ENCODE measurements at places on chromosomes 1 and 21.

DNA sequence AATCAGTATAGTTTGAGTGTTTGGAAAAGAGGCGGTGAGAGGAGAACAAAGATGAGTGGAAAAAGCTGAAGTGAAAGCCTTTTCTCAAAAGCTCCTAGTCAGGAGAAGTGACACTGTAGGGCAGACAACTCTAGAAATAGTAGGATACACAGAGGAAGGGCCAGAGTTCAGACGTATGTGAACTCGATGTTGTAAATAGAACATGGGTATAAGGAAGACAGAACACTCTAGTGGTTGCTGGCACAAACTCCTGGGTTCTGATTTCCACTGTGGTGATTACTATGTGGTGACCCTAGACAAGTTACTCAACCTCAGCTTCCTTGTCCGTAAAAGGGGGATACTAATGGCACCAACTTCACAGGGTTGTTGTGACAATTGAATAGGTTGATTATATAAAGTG lies 30.2 kb upstream of the MGST3 start:
- no peak for DNase-seq

GRCh38 chr1:244653439-244654107 lies 647 bp downstream of the DESI2 start:
- peak; percentile 20 for DNase-seq

DNA sequence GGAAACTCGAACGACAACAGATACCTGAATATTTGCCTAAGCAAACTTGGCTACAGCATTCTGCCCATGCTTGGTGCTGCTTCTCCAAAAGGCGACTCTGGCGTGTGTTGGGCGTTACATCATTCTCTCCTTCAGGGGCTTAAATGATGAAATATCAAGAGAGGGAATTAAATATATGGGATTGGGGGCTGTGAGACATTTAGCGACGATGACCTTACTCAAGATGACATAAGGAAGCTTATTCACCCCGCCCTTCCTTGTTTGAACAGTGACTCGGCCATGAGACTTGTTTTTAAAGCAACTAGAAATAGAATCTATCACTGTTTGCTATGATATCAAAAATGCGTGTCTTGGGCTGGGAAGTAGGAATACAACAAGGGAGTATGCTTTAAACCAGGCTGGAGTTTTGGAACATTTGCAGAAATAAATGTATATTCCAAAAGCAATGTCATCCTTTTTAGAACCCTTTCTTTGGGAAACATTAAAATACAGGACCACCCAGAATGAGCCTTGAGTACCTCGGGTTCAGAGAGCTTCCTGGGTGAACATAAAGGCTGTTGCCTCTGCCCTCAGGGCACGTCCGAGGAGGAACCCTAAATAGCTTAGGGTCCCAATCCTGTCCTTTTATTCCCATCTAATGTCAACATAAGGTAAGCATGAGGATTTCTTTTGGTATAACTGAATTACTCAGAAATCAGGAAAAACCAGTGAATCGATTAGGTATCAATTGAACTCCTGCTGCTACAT lies 123.3 kb upstream of the SLC45A1 start:
- no peak for DNase-seq

DNA sequence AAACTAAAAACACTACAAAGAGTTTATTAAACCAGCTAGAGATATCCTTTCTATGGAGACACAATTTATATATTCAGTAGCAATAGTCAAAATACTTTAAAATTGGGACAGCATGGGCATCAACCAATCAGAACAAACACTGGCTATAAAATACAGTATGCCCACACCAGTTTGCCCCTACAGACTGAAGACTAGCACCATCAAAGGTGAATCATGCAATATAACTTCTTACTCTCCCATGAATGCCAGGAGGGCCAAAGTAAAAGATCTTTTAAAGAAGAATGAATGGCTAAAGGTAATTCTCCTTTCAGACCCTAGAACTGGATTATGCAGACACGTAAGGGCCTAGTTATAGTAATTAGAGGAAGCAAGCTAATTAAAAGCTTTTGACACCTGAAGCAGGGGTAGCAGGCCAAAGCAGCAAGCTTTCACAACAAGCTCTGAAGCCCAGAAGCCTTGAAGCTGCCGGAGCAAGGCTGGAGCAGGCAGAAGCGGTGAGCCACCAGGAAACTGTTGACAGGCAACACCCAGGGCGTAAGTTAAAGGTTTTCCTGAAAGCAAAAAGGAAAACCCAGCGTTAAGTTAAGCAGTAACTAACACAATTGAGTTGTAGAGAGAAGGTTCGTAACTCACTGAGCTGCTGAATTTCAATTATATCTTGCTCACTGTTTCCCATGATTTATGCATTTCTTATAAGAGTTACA lies 99.3 kb downstream of the CDC42BPA start:
- DNase-seq, result no peak

DNA sequence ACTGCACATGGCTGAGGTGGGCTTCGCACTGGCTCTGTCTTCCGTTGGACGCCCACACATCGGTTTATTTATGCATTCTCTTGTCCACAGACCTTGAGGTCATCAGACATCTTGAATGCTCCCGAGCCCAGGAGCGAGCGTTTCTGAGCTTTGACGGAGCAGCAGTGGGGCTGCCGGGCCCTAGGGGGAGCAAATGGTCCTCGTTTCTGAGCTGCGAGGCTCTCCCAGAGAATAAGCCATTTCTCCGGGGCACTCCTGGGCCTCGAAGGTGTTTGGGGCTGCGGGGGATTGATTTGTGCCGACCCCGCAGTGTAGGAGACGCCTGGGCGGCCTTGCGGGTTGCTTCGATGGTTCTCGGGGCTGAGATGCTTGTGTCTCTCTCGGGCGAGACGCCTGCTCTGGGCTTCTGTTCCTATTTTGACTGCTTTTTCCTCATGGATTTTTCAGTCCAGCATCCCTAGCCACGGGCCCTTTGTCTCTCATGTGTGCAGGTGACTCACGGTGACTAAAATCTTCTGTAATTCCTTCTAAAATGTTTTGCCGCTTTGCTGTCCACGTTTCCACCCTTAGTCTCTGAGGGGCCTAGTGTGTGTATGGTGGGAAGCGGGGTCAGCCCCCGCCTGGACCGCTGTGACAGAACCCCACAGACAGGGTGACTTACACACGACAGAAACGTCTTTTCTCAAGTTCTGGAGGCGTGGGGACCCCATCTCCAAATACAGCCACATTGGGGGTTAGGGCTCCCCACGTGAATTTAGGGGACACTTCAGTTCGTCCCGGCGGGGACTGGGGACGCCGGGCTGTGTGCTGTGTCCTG lies 62.1 kb downstream of the FAAP20 start:
- DNase-seq, result peak; percentile 18

GRCh38 chr1:174744886-174745285 lies 254.9 kb upstream of the CACYBP start:
- no peak for DNase-seq

- DNase-seq, result no peak
Observed at GRCh38 chr1:194280463-194280862, 1094.0 kb upstream of the B3GALT2 start.
